Uterus (tissue), 4 donors: ENCODE measurements at places on chromosomes 2 and 18.

DNA sequence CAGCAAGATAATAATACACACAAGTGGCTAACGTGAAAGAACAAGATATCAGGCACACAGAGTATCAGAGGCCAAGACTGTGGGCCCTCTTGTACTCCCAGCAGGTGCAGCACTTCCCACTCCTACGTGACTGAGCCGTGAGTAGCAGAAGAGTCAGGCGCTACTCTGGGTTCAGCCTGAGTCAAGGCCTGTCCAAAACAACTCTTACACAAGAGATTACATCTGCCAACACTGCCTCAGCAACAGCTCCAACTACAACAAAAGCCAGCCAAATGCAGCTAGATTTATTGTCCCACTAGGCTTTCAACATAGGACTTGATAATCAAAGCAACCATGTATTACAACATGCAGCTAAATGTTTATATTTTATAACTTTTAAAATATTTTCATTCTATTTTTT is 56.2 kb downstream of the ITSN2 start:
- peak; percentile 81 for DNase-seq

DNA sequence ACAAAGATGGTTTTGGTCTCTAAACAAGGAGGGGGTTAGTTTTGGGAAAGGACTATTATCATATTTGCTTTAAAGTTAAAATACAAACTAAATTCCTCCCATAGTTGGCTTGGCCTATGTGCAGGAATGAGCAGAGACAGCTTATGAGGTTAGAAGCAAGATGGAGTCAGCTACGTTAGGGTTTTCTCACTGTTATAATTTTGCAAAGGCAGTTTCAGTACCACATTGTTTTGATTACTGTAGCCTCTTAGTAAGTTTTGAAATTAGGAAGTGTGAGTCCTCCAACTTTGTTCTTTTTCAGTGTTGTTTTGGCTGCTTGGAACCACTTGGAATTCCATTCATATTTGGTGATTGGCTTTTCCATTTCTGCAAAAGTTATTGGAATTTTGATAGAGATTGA is 23.4 kb downstream of the LCLAT1 start:
- no peak for DNase-seq

GRCh38 chr2:101793277-101793969 is 95.9 kb downstream of the MAP4K4 start:
- DNase-seq = peak; percentile 50

DNA sequence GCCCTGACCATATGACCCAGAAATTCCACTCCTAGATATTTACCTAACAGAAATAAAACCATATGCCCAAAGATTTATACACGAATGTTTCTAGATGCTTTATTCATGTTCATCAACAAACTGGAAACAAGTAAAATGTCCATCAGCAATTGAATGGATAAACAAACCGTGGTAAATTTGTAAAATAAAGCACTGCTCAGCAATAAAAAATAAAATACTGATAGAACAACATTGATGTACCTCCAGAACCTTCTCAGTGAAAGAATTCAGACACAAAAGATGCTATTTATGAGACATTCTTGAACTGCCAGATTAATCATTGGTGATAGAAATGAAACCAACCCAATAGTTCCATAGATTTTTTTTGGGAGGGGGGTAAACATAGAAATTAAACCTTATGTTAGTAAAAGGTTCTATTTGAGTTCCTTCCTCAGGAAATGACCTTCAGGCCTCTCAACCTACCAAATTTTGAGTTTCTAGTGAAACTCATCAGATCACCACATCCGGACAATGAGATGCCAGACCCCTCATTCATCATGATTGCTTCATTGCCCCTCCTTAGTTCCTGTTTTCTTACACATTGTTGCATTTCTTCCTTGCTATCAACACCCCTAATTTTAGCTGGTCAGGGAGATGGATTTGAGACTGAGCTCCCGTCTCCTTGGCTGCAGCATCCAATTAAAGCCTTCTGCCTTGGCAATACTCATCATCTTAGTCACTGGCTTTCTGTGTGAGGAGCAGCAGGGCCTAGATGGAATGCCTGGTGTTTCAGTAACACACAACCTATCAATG is 203.5 kb downstream of the LPIN1 start:
- no peak for DNase-seq

DNA sequence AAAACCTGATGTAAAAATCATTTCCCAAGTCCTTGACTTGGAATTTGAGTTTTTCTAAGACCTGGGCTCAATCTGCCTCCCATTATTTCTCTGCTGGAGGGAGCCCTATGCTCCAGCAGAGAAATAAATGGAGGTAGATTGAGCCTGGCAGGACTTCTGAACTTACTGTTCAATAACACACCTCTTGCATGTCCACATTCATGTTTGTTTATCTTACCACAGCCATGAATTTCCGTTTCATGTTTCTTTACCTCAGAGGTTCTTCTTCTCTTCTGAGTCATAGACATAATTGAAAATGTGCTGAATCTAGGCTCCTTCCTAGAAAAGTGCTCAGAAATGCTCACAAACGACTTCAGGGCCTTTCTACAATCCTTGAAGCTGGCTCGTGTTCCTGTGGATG is 170.8 kb downstream of the PMAIP1 start:
- no peak for DNase-seq
